ENCODE measurements at places on chromosomes 5 and 9.

GRCh38 chr5:32020271-32020670 is 153.8 kb downstream of the GOLPH3 start:
- DNase-seq = no peak

DNA sequence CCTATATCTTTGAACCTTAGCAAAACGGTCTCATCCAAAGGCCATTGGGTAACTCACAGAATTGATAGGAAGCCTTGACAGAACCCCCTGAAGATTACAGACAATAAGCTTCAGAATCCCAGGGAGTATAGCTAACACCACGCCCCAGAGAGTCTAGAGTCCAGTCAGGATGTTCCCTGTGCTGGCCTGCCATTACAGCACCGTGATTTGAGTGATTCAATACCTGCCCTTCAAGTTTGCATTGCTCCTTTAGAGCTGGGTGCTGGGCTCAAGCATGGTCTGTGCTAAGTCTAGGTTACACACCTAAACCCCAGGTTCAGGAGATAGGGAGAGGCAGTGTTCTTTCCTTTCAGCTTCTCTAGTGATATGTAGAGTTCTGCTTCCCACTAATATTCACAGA is 90.5 kb downstream of the RASEF start:
- DNase-seq = no peak

DNA sequence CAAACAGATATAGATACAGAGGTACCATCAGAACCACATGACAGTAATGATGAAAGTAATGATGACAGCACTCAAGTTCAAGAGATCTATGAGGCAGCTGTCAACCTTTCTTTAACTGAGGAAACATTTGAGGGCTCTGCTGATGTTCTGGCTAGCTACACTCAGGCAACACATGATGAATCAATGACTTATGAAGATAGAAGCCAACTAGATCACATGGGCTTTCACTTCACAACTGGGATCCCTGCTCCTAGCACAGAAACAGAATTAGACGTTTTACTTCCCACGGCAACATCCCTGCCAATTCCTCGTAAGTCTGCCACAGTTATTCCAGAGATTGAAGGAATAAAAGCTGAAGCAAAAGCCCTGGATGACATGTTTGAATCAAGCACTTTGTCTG is 69.2 kb downstream of the VCAN start:
- DNase-seq = no peak

GRCh38 chr9:105219291-105219805 is 25.1 kb upstream of the SLC44A1 start:
- DNase-seq = no peak

DNA sequence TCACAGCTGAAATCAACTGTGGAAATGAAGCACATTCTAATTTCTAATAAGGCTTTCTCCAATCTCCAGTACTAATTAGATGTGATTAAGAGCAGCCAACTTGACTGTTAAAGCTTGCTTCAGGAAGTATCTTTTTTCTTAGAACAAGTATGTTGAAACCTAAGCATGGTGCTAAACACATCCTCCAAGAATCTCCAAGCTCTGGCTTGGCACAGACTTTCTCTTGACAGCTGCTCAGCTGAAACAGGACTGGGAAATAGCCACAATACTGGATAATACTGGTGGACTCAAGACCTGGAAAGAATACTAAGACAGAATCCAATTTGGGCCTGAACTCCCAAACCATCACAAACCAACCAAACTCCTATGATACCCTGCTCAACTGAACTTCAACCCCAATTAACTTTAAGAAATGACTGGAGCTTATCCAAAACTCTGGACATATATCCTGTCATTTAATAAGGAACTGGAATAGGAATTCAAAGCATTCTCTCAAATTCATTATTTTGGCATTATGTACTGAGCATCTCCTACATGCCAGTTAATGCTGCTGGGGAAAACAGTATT is 16.2 kb downstream of the PRKAA1 start:
- DNase-seq = no peak

All from LoVo (cell line).